HFF-Myc (cell line): ENCODE measurements at places on chromosomes 6 and 20.

GRCh38 chr6:35262596-35262995, 3.1 kb downstream of the ZNF76 start:
- DNase-seq = no peak

GRCh38 chr6:36797653-36798052, 41.6 kb downstream of the CPNE5 start:
- DNase-seq = no peak

DNA sequence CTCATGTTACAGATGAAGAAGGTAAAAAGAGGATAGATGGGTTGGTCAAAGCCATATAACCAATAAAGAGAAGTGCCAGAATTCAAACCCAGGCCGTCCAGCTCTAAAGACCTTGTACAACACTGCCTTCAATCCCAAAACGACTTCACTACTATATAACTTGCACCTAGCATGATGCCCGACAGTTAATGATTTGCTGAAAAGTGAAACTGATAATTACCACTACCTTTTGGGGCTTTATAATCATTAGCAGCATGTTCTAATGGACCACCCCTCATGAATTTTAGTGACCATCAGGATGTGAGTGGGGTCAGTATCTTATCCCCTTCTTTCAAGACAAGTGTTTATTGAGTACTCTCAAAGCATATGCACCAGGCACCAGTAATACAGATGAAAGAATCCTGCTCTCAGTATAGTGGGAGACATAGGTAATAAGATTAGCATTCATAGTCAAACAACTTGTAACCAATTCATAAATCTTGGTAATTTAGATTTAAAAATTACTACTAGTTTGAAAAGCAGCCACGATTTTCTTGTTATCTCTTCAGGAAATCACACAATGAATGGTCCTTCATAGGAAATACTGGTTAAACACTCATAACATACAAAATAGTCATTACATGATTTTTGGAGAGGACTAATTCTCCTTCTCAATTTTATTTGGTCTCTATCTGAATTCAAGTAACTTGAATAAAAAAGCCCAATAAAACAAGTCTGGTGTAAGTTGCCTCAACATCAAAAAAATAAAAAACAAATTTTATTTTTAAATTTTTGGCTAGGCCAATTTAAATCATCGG, 98.0 kb downstream of the EPB41L2 start:
- no peak for DNase-seq

GRCh38 chr6:39114388-39114703, 640 bp downstream of the SAYSD1 start:
- no peak for DNase-seq

GRCh38 chr6:123598011-123598410, 38.7 kb downstream of the TRDN start:
- no peak for DNase-seq

DNA sequence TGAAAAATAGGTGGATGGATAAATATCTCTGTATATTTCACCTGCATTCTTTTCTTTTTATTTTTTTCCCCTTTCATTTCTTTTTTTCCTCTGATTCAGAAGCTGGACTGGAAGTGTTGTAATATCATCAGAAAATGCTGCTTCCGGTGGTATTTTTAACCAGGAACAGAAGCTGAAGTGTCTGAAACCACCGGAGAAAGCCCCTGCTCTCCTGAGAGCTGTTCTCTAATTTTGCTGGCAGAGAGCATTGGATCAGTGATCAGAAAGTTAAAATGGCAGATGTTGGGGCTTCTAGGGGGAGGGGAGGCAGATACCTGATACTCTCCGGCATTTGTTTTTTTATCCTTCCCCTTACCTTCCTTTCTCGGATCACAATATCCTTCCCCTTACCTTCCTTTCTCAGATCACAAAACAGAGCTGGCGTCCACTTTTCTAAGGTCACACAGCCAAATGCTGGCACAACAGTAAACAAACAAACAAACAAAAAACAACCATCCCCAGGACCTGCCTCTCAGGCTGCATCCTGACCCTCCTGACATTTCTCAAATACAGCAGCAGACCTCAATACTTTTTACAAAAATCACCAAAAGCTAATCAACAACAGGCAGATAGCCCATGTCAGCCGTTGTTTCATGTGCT, 143.2 kb upstream of the ZNF217 start:
- no peak for DNase-seq

- no peak for DNase-seq
These were observed 113.4 kb downstream of the DACT2 start for GRCh38 chr6:168206186-168206585.

DNA sequence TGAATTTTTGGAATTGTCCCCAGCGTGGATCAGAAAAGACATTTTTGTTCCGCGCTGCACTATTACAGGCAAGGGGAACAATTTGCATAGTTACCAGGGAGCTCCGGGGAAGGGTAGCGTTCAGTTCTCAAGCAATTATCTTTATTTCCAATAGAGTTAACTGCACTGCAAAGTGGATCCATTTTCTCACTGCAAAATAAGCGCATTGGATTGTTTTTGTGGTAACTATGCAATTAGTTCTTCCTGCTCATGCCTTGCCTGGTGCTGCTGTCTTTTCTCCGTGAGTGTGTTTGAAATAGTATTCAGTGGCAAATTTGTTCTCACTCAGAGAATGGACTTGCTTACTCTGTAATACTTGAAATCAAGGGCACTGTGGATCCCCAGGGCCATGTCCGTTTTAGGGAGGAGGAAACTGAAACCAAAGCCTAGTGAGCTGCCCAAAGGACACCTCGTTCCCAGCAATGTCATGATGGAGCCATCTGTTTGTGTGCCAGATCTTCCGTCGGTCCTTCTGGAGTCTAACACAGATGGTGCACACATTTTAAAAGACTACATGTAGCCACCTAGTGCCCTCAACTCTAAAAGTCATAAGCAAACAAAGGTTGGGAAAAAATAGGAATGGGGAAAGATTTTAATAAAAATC, 7.4 kb upstream of the PCK1 start:
- no peak for DNase-seq

GRCh38 chr6:157244175-157244574, 79.1 kb downstream of the TMEM242 start:
- DNase-seq = no peak

GRCh38 chr6:137416376-137417109, 77.7 kb downstream of the OLIG3 start:
- no peak for DNase-seq

DNA sequence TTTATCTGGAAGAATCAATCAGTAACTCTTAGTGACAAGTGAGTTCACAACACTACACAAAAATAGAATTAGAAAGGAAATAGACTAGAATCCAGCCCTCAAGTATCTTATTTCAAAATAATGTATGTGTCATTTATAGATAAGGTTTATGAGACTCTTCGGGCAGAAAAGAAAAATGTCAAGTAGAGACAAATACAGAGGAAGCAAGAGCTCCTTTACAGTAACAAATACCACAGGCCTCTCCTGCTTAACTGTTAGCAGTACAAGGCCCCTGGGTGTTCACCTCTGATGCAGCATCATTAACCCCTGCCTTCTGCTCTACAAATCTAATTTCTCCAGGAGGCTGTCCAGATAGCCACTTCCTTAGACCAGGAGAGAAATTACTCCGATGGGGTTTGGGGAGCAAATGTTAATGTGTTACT, 76.7 kb downstream of the UBE3D start:
- DNase-seq = no peak

DNA sequence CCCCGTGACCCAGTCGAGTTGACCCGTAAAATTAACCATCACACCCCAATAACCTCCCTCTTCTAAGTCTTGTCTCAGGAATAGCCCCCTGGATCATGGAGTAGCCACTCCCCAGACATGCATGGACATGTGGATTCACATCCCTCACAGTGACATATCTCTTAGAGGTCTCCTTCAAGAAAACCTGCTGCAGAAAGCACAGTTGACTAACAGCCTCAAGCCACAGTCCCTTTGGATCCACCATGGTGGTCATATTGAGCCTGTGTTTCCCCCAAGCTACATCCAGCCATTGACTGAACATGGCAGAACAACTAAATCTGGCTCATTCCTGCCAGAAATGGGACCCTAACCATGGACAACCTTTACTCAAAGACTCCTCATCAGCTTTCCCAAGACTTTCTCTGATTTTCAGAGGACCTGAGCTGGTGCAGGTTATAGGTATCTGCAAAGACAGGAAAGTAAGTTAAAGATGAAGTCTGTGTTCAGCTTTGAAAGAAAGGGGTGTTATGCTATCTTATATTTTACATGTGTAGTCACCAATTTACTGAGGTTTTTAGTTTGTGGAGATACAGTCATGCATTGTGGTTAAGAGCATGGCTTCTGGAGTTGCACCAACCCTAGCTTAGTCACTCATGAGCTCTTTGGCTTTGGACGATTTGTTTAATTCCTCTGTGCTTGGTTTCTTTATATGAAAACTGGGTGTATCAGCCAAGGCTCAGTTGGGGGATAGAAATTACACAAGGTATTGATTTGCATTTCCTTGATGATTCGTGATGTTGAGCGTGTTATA, 219.1 kb downstream of the MYLK4 start:
- peak; percentile 77 for DNase-seq

- no peak for DNase-seq
These were observed 15.1 kb upstream of the POM121L2 start for GRCh38 chr6:27327023-27327738.

DNA sequence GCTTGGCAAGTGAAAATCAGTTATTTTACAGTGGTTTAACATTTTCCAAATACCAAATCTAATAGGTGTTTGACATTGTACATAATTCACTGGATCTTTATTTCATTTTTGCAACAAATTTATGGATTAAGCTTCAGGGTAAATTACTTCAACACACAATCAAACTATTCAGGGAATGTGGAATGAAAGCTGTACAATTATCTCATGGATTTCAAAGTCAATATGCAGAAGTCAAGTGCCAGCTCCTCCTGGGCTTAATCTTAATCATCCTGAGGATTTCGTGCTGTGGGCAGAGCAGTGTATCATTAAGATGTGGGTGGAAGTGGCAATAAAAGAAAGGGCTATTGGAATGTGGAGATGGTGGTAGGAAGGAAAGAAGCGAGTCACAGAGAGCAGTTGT, 548.8 kb downstream of the COL12A1 start:
- DNase-seq = no peak

GRCh38 chr20:20580139-20580538, 132.3 kb downstream of the RALGAPA2 start:
- no peak for DNase-seq
